ENCODE measurements at places on chromosomes 4 and X.

- DNase-seq: no peak
These were observed 19.1 kb downstream of the CD99 start for GRCh38 chrX:2710041-2710840.

- no peak for DNase-seq
These were observed 42.9 kb upstream of the HS3ST1 start for GRCh38 chr4:11471618-11472017.

GRCh38 chrX:115952417-115953092 is 218.0 kb upstream of the AGTR2 start:
- no peak for DNase-seq

DNA sequence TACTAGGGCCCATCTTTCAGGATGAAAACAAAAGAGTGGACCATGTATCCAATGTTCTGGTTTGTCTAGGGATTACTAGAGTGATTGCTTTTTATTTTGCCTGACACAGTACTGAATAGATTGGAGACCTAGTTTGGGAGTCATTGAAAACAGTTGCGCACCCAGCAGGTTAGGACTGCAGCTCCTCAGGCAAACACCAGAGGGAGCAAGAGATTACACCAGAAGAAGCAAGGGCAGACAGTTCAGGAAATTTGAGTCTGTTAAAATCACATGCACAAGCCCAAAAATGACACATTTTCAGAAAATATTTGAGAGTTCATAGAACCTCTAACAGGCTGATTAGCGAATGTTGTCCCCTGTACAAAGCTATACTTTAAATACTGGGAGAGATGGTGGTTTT is 55.6 kb downstream of the CYLC1 start:
- no peak for DNase-seq

DNA sequence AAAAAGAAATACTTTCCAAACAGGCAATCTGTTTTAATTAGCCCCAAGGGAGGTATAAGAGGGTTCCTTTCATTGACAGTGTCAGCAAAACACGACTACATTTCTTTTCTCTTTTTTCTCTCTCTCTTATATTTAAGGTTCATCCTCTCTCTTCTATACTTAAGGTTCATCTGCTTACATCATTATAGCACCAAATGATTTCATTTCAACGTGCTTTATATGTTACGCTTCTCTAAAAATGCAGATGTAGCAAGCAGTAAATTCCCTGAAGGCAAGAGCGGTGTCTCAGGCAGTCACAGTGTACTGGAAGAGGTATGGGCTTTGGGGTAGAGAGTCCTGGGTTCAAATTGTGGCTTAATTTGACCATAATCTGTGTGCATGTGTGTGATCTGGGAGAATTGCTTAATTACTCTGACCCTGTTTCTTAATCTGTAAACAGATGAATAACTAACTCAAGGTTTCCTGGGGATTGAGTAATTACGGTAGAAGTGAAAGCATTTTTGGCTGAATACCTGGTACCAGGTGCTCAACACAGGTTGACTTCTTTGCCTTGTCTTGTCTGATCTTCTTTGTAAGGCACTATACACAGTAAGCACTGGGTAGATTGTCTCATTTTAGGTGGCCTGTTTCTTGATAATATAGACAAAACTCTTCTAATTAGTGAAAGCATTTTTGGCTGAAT is 180.8 kb downstream of the SPRY1 start:
- DNase-seq: no peak

All from C1 segment of cervical spinal cord (tissue), 14 donors.